ENCODE measurements at places on chromosomes 12 and 14. TPM values are rescaled to one million over a fixed set of nuclear protein-coding genes. Genes with fewer than 3 reads are reported as not detected.

GRCh38 chr12:21971344-21971743, 30.1 kb upstream of the ABCC9 start:
- no peak for DNase-seq

GRCh38 chr12:74685385-74685784, 147.8 kb downstream of the ATXN7L3B start:
- no peak for DNase-seq

- no peak for DNase-seq
These were observed 84.2 kb downstream of the EFCAB11 start for GRCh38 chr14:89870316-89870715.

GRCh38 chr12:56348776-56349175, 10.1 kb downstream of the IL23A start:
- no peak for DNase-seq

DNA sequence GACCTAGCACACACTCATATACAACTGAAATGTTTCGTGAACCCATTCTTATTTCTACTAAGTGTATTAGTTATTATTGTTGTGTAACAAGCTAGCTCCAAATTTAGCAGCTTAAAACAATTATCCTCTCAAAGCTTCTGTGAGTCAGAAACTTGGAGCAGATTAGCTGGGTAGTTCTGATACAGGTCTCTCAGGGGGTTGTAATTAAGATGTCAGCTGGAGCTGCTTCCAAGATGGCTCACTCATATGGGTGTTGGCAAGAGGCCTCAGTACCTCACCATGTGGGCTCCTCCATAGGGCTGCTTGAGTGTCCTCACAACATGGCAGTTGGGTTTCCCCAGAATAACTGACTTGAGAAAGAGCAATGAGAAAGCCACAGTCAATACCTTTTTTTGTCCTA, 9.8 kb downstream of the GPR135 start:
- no peak for DNase-seq

GRCh38 chr14:104150136-104151025, 12.0 kb downstream of the KIF26A start:
- DNase-seq = no peak

DNA sequence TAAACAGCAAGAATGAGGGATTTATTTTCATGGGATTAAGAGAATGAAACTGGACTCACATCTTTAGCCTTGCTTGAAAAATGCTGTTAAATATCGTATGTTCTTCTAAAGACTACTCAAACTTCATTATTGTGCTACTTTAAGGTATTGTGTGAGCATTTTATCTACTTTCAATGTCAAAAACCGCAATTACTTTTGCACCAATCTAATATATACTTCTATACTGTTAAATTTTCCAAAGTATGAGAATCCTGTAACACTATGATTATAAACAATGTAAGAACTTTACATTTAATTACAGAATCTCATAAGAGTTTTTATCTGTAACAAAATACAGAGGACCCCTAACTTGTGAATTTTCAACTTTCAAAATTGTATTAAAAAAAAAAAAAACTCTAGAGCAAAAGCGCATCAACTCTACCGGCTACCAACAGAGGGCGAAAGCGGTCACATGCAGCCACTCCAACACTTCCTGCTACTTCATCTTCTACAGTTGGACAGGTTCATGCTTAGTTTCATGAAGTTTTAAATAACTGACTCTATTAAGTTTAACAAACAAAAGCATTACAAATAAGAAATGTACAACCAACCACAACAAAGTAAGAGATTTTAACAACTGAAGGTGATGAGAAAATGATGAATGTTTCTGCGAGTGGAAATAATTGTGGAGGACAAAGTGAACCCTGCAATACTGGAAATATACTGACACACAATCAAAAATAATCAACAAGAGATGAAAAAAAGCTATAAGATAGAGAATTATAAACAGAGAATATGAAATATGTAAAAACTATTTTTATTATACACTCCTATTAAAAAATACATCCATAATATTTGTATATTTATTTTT, 210.9 kb downstream of the MED13L start:
- no peak for DNase-seq

- DNase-seq = no peak
These were observed 69.1 kb downstream of the C14orf132 start for GRCh38 chr14:96108061-96108795.

DNA sequence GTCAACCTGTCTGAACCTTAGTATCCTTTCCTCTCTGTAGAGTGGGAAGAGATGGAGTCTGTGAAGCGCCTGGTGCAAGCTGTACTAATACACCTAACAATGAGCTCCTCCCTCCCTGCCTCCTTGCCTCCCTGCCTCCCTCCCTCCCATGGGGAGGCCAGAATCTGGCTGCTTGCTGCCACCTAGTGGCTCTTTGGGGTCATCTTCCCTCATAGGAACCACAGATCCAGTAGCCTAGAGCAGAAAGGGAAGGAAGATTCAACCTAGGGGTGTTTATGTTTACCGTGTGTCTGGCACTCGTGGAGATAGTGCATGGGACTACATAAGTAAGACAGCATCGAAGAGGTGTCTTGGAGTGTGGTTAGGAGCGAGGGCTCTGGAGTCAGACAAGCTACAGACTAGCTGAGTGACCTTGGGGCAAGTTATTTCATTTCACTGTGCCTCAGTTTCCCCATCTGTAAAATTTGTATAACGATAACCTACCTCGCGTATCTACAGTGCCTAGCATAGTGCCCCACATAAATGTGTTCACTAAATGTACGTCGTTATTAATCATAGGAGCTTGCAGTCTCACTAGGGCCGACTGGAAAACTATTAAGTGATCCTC, 35.5 kb upstream of the TSPAN9 start:
- no peak for DNase-seq

GRCh38 chr12:2999265-2999841, 40.2 kb downstream of the TEAD4 start:
- DNase-seq = no peak

- no peak for DNase-seq
These were observed 31.0 kb upstream of the LGALS3 start for GRCh38 chr14:55097881-55098560.

- DNase-seq = no peak
These were observed 15.3 kb downstream of the CFAP251 start for GRCh38 chr12:121933522-121934308.

DNA sequence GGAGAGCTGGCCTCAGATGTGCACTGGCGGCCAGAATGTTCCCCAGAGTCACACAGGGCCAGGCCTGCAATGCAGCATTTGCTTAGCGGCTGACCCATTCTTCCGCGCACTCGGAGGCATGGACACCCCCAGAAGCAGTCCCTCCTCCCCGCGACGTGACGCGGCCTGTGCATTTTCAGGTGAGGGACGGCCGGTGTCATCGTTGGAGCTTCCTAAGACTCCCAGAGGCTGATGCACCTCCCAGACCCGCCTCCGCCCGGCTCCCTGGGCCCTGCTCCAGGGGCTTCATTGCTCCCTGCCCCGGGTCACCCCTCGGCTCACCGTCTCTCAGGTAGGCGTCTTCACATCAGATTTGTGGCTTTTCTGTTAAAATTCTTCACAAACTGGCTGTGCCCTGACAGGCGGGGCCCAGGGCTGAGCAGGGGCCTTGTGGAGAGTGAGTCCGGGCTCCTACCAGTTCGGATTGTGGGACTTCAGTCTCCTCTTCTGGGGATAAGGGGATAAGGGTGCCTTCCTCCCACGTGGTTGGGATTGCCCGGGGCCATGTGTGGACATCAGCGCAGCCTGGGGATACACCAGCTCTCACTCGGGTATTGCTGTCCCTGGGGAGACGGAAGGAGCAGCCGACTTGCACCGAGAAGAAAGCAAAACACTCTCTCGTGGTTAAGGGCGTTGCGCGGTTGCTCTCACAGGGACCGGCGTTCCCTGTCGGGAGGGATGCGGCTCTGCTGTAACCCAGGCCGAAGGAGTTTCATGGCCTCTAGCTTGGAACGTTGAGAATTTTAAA, 249.1 kb downstream of the ADGRD1 start:
- peak; percentile 17 for DNase-seq

C14orf39 gene
- total RNA-seq = not detected

FGF23 gene
- total RNA-seq = not detected

CDH24 gene
- total RNA-seq = 2.6 TPM

SERPINA1 gene
- total RNA-seq = 1,050 TPM

Data from upper lobe of left lung (tissue), 6 donors.